Pons (tissue), 1 donor: ENCODE measurements at places on chromosomes 7 and 10.

GRCh38 chr7:102094316-102094650 is 192.4 kb upstream of the SH2B2 start:
- DNase-seq = no peak

- DNase-seq = no peak
Measured at GRCh38 chr7:91019686-91020385, 244.4 kb upstream of the FZD1 start.

GRCh38 chr10:98340940-98341310 is 72.9 kb upstream of the LOXL4 start:
- DNase-seq = no peak

GRCh38 chr7:135726911-135727673 is 894 bp downstream of the SLC13A4 start:
- DNase-seq = no peak

- DNase-seq = peak; percentile 73
Measured at GRCh38 chr7:47327346-47327697, 254.6 kb downstream of the TNS3 start.

GRCh38 chr7:19463581-19463980 is 245.3 kb downstream of the POLR1F start:
- DNase-seq = no peak

DNA sequence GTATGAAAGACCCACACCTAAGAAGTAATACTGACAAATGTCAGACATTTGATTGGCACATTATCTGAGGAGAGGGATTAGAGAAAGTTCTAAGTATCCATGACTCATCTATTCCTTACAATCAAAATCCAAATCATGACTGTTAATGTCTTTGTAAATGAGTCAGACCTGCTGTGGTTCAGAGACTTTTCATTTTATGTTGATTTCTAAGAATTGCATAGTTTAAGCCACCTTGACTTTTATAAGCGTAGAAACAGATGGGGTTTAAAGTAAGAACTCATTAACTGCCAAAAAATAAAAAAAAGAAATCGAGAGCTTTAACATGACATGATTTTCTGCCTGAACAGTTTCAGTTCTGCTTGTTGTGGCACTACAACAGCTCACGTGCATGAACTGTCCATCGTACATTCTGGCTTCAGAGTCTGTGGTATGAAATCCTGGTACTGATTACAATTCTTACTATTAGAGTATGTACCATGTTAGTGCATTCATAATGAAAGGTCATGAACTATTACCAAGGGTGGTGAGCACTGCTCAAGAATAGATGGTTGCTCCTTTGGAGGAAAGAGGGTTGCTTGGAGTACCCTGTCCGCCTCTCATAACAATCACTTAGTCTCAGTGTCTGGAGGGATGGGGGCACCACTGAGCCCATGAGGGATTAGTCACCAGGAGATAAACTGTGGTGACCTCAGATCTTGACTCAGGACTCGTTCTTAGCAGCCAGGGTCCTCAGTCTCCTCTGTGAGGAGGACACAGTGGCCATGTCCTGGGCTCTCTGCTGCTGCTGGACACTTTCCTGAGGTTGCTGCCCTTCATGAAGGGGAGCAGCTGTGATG is 42.2 kb downstream of the ACSM6 start:
- DNase-seq = no peak

GRCh38 chr10:19811540-19811939 is 4.7 kb upstream of the PLXDC2 start:
- DNase-seq = peak; percentile 60
